ENCODE measurements at places on chromosomes 5 and 9. TPM values are rescaled to one million over a fixed set of nuclear protein-coding genes. Genes with fewer than 3 reads are reported as not detected.

The CNTNAP3B gene
- total RNA-seq = 11.1 TPM

The MAN1B1 gene
- 41.9 TPM for total RNA-seq

The CENPK gene
- 2.9 TPM for total RNA-seq

The DOK3 gene
- total RNA-seq = 76.5 TPM

The SPOCK1 gene
- total RNA-seq = 8.4 TPM

The NR4A3 gene
- total RNA-seq = 1.7 TPM

The PLGRKT gene
- total RNA-seq = 15.9 TPM

The SLC34A1 gene
- not detected for total RNA-seq

The FBN2 gene
- 0.83 TPM for total RNA-seq

The CDX1 gene
- total RNA-seq = not detected

The PTGDS gene
- 225 TPM for total RNA-seq

The FAM169A gene
- total RNA-seq = 1.1 TPM

GRCh38 chr9:94941211-94941875 lies 214.8 kb downstream of the AOPEP start:
- no peak for DNase-seq
- peaks cover 29% of the 10 kb centered on the region for H3K4me1 ChIP-seq
- H3K4me3 ChIP-seq = no peak overlapping the region
- H3K36me3 ChIP-seq = no peaks in the 10 kb centered on the region
- no peaks in the 10 kb centered on the region for H3K27me3 ChIP-seq

DNA sequence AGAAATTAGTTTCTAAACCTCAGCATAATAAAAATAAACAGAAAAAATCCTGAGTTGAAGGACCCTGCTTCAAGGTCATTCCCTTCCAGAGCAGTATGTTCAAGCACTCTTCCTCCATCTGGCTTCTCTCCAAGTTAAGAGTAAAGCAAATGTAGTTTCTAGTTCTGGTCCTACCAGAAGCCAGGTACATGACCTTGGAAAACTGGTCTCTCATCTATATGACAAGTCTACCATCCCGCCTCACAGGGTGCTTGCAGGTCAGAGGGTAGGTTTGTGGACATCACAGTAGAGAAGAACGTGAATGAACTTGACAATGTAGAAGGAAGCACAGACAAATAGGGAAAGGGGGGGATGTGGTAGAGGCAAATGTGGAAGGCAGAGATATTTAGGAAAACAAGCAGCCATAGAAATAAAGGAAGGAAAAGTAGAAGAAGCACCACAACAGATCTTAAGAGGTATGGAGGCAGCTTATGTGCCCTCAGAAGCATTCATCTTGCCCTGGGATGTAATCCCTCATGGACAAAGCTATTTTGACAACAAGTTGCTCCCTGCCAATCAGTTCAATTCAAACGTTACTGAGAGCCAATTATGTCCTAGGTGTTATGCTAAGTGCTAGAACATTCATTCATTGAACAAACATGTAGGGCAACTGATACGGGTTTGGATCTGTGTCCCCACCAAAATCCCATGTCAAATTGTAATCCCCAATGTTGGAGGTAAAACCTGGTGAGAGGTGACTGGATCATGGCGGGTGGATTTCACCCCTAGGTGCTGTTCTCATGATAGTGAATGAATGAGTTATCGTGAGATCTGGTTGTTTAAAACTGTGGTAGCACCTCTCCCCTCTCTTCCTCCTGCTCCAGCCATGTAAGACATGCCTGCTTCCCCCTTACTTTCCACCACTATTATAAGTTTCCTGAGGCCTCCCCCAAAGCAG lies 23.7 kb upstream of the CTNNAL1 start:
- H3K36me3 ChIP-seq = peaks cover 60% of the 10 kb centered on the region
- no peak for DNase-seq
- H3K4me1 ChIP-seq = peaks cover 17% of the 10 kb centered on the region
- H3K27ac ChIP-seq = no peak overlapping the region

- no peak for DNase-seq
- H3K27me3 ChIP-seq = no peaks in the 10 kb centered on the region
- no peak overlapping the region for H3K4me3 ChIP-seq
- no peaks in the 10 kb centered on the region for H3K4me1 ChIP-seq
These were observed 110.9 kb upstream of the DMAC1 start for GRCh38 chr9:7910426-7911020.

DNA sequence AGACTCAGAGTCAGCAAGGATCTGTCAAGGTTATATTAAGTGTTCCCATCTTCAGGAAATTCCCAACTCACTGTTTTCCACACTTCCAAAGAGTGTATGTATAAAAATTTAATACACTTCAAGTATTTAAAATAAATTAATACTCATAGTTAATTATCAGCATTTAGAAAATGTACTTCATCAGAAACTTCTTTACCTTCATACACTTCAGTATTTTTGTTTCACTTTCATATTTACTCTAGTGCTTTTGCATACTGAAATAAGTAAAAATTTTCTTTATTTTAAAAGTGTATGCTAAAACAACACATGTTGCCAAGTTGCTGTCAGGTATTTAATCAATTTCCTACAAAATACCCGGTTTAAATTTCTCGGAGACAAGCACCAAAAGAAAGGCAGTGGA lies 16.5 kb downstream of the RICTOR start:
- H3K27ac ChIP-seq = peak overlapping the region; percentile 1
- H3K27me3 ChIP-seq = no peaks in the 10 kb centered on the region
- no peaks in the 10 kb centered on the region for H3K36me3 ChIP-seq
- H3K4me3 ChIP-seq = peak overlapping the region; percentile 41
- no peak for DNase-seq

GRCh38 chr9:33517373-33517772 lies 6.7 kb upstream of the ANKRD18B start:
- no peak overlapping the region for H3K27ac ChIP-seq
- no peak overlapping the region for H3K4me3 ChIP-seq
- no peak for DNase-seq
- H3K36me3 ChIP-seq = no peaks in the 10 kb centered on the region
- H3K4me1 ChIP-seq = no peaks in the 10 kb centered on the region
- peaks cover 8% of the 10 kb centered on the region for H3K27me3 ChIP-seq

DNA sequence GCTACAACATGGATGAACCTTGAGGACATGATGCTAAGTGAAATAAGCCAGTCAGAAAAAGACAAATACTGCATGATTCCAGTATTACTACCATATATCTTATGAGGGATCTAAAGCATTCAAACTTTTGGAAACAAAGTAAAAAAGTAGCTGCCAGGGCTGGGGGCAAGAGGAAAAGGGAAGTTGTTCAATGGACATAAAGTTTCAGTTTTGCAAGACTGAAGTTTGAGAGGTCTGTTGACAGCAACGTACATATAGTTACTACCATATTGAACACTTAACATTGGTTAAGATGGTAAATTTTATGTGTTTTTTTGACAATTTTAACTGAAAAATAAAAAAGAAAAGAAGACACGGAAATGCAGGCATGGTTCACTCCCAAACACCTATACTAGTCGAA lies 77.6 kb downstream of the MAPKAP1 start:
- H3K4me1 ChIP-seq = peaks cover 45% of the 10 kb centered on the region
- DNase-seq = no peak
- H3K27me3 ChIP-seq = no peaks in the 10 kb centered on the region
- no peak overlapping the region for H3K27ac ChIP-seq

DNA sequence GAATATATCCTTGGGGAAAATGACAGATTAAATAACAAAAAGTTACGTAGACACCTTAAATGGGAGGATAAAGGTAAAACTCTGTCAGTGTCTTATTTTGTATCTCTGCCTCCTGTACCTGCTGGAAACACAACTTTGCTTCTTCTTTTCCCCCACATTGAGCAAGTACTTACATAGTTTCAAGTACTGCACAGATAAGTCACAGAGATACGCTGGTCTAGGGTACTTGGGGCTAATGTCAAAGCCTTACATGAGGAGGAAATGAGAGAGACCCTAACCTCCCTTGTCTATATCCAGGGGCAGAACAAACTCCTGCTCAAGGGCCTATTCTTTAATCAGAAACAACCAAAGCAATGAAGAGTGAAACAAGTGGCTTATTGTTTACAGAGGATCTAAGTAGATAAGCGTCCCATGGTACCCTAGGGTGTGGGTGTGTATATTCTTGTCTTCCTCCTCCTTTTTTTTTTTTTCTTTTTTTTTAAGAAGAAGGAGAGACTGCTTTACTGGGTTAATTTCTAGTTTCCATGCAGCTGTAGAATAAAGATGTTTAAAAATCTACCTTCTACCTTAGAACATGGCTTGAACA lies 43.1 kb downstream of the ELL2 start:
- no peaks in the 10 kb centered on the region for H3K27me3 ChIP-seq
- H3K4me3 ChIP-seq = no peak overlapping the region
- H3K27ac ChIP-seq = no peak overlapping the region
- DNase-seq = no peak
- H3K36me3 ChIP-seq = peaks cover 1% of the 10 kb centered on the region

GRCh38 chr5:158965334-158965733 lies 134.4 kb downstream of the EBF1 start:
- H3K36me3 ChIP-seq = no peaks in the 10 kb centered on the region
- no peaks in the 10 kb centered on the region for H3K4me1 ChIP-seq
- H3K27me3 ChIP-seq = no peaks in the 10 kb centered on the region

- peaks cover 17% of the 10 kb centered on the region for H3K27me3 ChIP-seq
- no peaks in the 10 kb centered on the region for H3K4me1 ChIP-seq
- no peaks in the 10 kb centered on the region for H3K36me3 ChIP-seq
- H3K4me3 ChIP-seq = no peak overlapping the region
These were observed 372.1 kb downstream of the NTRK2 start for GRCh38 chr9:85041466-85042137.

- H3K27me3 ChIP-seq = no peaks in the 10 kb centered on the region
- H3K4me3 ChIP-seq = no peak overlapping the region
- DNase-seq = no peak
These were observed 32.9 kb downstream of the TMEM252 start for GRCh38 chr9:68507806-68508145.

- no peak overlapping the region for H3K4me3 ChIP-seq
- no peak for DNase-seq
- H3K27ac ChIP-seq = no peak overlapping the region
- no peaks in the 10 kb centered on the region for H3K4me1 ChIP-seq
- no peaks in the 10 kb centered on the region for H3K27me3 ChIP-seq
These were observed 127.7 kb downstream of the TMC1 start for GRCh38 chr9:72649127-72649442.

DNA sequence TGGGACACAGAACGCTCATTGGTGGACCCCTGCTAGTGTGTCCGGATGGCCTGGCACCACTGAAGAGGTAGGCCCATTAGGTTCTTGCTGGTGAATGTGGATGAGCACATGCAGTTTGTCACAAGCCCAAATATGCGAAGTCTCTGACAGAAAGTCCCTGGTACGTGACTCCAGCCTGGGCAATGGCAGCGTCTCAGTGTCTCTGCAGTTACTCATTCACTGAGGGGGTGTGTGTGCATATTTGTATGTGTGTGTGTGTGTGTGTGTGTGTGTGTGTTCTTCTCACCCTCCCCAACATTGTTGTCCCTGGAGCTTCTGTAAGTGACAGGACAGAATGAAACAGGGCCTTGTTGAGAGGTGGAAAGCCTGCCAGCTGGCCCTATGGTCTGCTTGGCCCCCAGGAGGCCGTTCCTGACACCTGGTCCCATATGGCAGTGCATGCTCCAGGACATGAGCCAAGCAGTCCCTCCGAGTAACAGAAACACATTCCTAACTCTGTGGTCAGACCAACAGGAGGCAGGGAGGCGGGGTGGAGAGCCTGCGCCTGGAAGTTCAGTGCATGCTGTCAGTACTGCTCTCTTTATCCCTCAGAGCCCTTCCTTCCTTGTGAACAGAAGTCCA lies 169.9 kb downstream of the SLC28A3 start:
- DNase-seq = peak; percentile 69
- no peaks in the 10 kb centered on the region for H3K4me1 ChIP-seq
- H3K4me3 ChIP-seq = no peak overlapping the region
- H3K27me3 ChIP-seq = no peaks in the 10 kb centered on the region
- no peaks in the 10 kb centered on the region for H3K36me3 ChIP-seq
- no peak overlapping the region for H3K27ac ChIP-seq

DNA sequence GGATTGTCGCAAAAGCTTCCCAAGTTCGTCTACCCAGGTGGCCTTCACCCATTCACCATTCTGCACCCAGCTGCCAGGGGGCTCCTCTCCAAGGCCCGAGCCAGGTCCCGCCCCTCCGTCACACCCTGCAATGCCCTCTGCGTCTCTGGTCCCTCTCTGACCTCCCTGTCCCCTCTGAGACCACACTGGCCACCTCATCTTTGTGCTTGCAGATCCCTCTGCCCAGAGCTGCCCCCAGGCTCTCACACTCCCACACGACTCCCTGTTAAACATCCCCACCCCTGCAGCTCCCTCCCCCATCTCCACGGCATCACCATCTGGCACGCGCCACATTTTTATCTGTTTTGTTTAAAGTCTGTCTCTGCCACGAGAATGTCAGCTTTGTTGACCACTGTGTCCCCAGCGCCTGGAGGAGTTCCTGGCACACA lies 243.6 kb downstream of the PBX3 start:
- H3K36me3 ChIP-seq = no peaks in the 10 kb centered on the region
- no peak overlapping the region for H3K27ac ChIP-seq
- no peaks in the 10 kb centered on the region for H3K27me3 ChIP-seq
- DNase-seq = peak; percentile 24
- H3K4me1 ChIP-seq = no peaks in the 10 kb centered on the region

DNA sequence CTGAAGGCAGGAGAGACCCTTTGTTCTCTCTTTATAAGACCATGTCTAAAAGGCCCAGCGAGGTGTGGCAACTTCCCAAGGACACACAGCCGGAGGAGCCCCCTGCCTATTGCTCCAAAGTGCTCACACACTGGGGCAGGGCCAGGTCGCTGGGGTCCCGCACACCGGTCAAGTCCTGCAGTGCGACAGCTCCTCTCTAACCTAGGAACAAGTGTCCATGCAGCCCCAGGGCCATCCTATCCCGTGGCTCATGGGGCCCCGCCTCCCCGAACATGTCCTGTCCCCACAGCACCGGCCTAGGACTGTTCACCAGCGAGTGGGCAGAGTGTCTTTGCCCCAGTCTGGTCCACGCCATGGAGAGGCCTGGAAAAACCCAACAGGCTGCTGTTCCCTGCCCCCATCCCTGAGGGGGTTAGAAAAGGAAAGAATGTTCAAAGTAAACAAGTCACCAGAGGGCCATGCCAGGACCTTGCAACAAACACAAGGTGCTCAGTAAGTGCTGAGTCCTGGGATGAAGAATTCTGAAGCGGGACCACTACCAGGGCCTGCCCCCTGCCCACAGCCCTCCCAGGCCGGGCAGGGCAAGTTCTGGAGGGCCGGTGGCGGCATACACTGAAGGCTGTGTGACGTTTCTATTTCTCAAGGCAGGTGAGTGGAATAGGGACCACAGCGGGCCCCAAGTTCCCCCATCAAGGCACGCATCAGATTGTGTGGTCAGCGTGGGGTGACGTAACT lies 938 bp downstream of the NINJ1 start:
- peaks cover 71% of the 10 kb centered on the region for H3K4me1 ChIP-seq
- H3K27ac ChIP-seq = peak overlapping the region; percentile 98
- H3K36me3 ChIP-seq = no peaks in the 10 kb centered on the region
- no peak for DNase-seq

GRCh38 chr5:172871982-172872381 lies 37.9 kb downstream of the ERGIC1 start:
- no peaks in the 10 kb centered on the region for H3K36me3 ChIP-seq
- H3K4me1 ChIP-seq = peaks cover 81% of the 10 kb centered on the region
- no peak overlapping the region for H3K4me3 ChIP-seq
- H3K27me3 ChIP-seq = no peaks in the 10 kb centered on the region
- H3K27ac ChIP-seq = peak overlapping the region; percentile 89
